ENCODE measurements at places on chromosomes 13 and 19.

DNA sequence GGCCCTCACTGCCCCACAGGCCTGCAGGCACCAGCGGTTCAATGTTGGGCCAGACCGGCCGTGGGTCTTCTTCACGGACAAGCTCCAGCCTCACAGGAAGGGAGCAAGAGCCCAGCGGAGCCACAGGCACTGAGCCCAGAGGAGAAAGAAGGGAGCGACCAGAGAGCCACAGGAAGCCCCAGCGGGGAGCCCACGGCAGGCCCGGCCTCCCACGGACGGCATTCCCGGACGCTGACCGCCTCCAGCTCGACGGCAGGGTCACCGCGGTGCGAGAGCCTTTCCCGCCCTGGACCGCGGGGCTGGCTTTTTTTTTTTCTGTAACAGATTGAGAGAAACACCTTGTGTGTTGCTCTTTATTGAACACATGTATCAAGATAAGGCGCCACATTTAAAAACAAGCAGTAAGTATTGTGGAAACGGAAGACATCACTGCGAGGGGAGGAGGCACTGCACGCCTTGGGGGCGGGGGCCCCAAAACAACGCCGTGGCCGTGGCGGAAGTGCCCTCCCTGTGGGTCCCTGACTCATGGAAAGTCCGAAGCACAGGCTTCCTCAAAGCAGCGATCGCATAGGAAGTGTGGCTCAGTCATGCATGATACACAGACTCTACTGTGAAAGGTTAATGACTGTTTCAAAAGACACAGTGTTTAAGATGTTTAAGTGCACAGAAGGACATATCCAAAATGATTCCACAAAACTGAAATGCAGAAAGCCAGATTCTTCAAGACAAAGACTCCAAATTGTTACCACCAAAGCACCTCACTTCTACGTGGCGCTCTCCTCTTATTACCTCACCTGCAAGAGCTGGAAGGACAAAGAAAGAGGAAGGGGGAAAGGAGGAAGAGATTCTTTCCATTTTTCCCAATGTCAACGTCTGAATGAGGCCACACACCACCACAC lies 3.5 kb downstream of the RASA3 start:
- peak; percentile 90 for DNase-seq

DNA sequence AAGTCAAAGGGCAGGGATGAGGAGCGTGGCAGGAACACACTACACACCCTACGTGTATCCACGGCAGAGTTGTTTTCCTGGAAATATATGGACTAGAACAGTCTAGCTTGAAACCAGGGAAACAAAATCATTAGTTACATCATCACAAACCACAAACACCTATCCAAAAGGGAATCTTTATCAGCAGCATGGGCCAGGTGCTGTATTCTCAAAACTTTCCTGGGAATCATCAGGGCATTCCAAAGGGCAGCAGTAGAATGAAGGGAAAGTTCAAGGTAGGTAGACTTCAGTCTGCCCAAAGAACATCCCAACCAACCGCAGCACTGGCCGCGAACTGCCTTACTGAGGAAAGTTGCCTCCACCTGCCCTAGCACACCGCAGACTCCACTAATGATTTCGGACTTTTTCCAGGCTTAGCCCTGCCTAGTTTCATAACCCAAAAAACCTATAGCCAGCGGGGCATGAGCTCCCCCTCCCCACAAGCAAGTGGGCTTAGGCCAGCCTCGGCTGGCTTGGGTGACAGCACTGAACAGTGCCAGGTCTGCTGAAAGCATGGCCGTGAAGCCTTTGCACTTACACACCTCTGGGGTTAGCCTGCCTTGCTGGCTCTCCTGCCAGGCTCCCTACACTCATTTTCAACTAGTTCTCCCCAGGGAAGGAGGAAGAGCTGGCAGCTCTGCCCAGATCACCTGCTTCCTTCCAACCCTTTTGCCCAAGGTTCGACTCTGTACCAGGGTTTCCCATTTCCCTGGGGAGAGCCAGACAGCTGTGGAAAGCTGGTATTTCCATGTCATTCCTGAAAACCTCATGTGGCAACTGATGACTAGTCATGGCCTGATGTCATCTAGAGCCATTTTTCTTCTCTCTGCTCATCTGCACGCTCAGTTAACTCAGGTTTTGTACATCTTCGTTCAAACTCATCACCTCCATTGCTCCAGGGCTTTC lies 77.3 kb upstream of the UBAC2 start:
- no peak for DNase-seq

- no peak for DNase-seq
Observed at GRCh38 chr13:81800433-81800832, 1459.5 kb upstream of the SPRY2 start.

- DNase-seq = no peak
Observed at GRCh38 chr13:39451301-39451700, 151.7 kb downstream of the LHFPL6 start.

GRCh38 chr19:49953416-49953815 lies 7.6 kb downstream of the SIGLEC11 start:
- no peak for DNase-seq

DNA sequence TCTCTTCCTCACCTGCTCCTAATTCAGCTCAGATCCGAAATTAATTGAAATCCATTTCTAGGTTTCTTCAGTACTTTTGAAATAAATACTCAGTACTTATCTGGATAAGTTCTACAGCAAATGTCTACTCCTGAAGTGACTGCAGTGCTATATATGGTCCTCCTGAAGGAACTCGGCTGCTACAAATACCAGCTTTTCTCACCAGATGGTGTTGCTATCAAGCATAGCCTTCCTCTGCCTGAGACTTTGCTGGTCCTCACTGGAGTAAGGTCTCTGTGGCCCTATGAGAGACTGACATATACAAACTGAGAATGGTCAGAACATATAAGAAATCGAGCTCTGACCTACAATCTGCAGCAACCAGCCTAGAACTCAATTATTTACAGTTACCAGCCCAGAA lies 161.6 kb downstream of the NDFIP2 start:
- DNase-seq = no peak

- no peak for DNase-seq
Observed at GRCh38 chr19:30217461-30217860, 154.7 kb upstream of the ZNF536 start.

DNA sequence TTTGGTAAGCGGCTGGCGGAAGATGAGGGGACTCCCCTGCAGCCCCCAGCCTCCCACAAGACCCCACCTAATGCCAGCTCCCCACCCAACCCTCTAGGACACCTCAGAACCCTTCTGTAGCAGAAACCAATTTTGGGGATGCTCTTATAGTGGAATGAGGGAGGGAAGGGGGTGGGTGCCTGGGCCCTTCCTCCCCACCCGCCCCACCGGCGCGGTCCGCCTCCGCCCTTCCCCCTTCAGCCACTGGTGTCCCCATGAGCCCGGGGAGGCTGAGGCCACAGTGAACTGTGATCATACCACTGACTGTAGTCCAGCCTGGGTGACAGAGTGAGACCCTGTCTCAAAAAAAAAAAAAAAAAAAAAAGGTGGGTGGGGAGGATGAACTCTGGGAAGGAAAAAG lies 16.2 kb downstream of the TLE6 start:
- DNase-seq = no peak

DNA sequence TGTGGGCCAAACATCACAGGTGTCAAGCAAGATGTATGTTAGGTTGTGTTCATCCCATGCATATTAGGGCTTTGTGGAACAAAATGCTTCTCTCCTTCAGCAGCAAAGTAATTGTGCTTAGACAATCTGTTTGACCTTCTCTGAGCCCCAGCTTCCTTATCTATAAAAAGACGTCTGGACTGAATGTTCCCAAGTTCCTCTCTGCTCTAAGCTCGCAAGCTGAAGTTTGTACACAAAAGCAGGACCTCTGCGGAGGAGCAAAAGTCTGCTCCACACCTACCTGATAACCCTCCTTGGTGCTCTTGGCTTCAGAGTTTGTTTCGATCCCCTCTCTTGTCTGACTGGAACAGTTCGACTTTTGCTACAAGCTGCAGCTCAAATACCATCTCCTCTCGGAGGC lies 95.7 kb upstream of the UBL3 start:
- peak; percentile 23 for DNase-seq

- DNase-seq = no peak
Observed at GRCh38 chr19:42109896-42110295, 22.4 kb downstream of the POU2F2 start.

GRCh38 chr19:23259961-23260360 lies 9.8 kb upstream of the ZNF724 start:
- no peak for DNase-seq

DNA sequence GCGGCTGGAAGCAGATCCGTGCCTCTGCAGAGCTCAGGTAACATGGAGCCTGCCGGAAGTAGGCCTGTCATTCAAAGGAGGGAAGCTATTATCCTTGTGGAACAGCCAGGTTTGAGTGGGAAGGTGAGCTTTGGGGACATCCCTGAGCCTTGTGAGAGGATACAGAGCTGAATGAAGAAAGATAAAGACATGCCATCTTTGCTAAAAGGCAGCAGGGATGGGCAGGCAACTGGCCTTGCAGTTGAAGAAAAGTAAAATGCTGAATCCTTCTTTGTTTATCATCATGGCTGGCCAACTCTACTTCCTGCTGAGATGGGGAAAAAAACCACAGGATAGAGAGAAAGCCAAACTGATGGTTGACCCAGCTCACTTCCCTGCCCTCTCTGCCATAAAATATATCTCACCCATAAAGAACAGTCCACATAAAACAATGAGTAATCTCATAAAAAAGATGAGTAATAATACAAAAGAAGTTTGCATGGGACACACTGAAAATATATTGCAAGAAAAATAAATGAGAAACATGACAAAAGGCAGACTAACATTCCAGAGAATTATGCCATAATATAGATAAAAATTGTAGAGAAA lies 226.3 kb downstream of the DLEU7 start:
- no peak for DNase-seq

DNA sequence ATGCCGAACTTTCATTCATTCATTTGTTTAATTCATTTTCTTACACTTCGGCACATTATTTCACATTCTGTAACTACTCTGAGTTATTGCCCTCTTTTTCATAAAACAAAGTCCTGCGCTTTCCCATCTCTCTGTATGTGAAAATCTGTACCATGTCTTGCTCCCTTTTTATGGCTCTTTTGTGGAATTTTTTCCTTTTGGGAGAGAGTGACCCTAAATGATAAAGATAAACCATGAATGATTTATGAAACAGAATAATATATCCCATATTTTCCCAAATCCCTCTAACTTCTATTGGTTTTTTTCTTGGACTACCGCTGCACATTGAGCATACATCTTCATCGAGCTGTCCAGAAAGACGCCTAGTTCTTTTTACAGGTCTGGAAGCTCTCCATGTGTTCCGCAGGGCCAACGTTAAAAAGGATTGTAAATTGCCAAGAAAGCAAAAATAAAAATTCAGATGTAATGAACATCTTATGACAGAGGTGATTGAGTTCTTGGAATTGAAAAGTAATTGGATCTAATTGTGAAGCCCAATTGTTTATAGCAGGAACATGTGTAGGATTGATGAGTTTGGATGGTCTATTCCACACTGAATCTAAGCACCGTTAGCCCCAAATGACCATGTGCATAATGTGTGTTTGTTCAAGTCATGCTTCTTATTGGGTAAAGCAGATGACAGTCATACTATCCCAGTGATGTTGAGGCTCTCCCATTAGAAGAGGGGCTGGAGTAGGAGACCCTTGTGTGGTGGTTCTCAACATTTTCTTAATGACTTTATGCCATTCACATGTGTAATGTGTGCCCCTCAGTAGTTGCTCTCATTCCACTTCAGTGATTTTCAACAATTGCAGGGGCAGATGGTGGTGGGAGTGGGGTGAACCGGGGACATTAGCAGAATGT lies 378.9 kb downstream of the DLEU7 start:
- no peak for DNase-seq

- DNase-seq = no peak
Observed at GRCh38 chr19:6226444-6227155, 53.2 kb downstream of the MLLT1 start.

- no peak for DNase-seq
Observed at GRCh38 chr19:10646456-10647159, 7.5 kb upstream of the ILF3 start.

- DNase-seq = peak; percentile 72
Observed at GRCh38 chr19:3061182-3062161, 823 bp downstream of the TLE5 start.

DNA sequence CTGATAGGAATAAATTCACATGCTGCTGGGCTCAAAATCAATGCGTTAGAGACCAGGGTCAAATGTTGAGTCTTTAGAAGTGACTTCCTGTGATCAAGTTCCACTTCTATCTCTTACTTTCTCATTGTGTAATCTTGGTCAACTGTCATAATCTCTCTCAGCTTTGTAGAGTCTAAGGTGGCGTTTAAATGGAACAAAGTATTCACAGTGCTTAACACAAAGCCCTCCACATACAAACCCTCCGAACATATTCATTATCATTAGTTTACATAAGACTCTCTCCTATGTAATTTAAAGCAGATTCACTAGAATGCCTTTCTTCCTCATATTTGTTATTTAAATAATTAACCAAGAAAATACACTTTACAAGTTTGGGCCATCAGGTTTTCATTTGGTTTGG lies 1044.1 kb downstream of the EFNB2 start:
- no peak for DNase-seq

DNA sequence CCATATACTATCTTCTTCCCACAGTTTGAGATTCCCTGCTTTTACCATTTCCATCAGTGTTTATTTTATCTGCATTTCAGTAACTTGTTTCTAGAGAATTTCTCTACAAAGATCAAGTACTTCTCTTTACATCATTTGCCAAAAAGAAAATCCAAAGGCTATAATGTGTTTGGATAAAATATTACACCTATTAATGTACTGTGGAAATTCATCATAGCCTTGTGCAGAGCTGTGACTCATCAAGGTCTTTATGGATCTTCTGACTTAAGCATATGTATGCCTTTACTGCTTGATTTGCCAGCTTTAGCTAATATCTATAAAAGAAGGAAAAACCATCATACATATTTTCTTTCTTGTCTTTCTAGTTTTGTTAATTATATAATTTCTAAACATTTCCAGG lies 9.6 kb upstream of the HTR2A start:
- no peak for DNase-seq

DNA sequence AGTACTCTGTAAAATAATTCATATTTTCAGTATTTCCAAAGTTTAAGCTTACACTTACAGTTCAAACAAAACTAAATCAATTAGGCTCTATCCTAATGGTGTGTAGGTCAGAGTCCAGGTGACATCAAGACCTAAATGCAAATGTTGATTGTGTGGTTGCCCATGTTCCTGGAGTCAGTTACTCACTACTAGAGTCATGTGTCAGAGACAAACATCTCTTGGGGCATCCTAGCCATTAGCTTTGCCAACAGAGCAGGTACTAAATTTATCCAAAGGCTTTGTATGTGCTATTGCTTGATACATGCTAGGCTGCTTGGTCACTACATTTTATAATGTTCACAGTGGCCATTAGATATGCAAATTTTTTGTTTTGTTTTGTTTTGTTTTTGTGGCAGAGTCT lies 11.7 kb downstream of the SPRY2 start:
- no peak for DNase-seq

GRCh38 chr19:46722004-46722380 lies 5.1 kb upstream of the PRKD2 start:
- DNase-seq = no peak

GRCh38 chr19:4911314-4911713 lies 2.0 kb downstream of the UHRF1 start:
- no peak for DNase-seq

GRCh38 chr13:113205428-113205931 lies 3.0 kb downstream of the PCID2 start:
- no peak for DNase-seq

Measured in activated CD8-positive, alpha-beta memory T cell treated with anti-CD3 and anti-CD28 coated beads, Interleukin-2, amount 50 U/mL, for 48 hours (primary cell).